Placental epithelial cell (primary cell): ENCODE measurements at places on chromosomes 4 and X. TPM values are rescaled to one million over a fixed set of nuclear protein-coding genes. Genes with fewer than 3 reads are reported as not detected.

HPGD gene
- total RNA-seq, result not detected in 2 replicates

CFP gene
- under 0.01 TPM in 1 of 2 replicates, not detected in the other for total RNA-seq

HMGN5 gene
- 0.33 and 1.6 TPM in 2 replicates for total RNA-seq

AMOT gene
- total RNA-seq, result 221 and 247 TPM in 2 replicates

IGBP1 gene
- total RNA-seq, result 59.4 and 167 TPM in 2 replicates

ATP2B3 gene
- not detected in 2 replicates for total RNA-seq

BEND2 gene
- not detected in 2 replicates for total RNA-seq

POLA1 gene
- total RNA-seq, result 7.2 and 12.6 TPM in 2 replicates

EBP gene
- total RNA-seq, result 87.6 and 210 TPM in 2 replicates

FAM184B gene
- under 0.01 TPM in 1 of 2 replicates, not detected in the other for total RNA-seq

DCHS2 gene
- under 0.01 TPM in 2 replicates for total RNA-seq

FSTL5 gene
- total RNA-seq, result 0.43 and 0.79 TPM in 2 replicates

PDE5A gene
- total RNA-seq, result 8.5 and 11.4 TPM in 2 replicates

HDX gene
- 1.2 and 2.5 TPM in 2 replicates for total RNA-seq

RRH gene
- total RNA-seq, result not detected in 2 replicates

USP17L18 gene
- total RNA-seq, result not detected in 2 replicates

ANKRD37 gene
- 15.7 and 26.5 TPM in 2 replicates for total RNA-seq

TBX22 gene
- total RNA-seq, result not detected in 2 replicates

SLC35A2 gene
- total RNA-seq, result 20.8 and 35.4 TPM in 2 replicates

RAB33A gene
- 0.33 and 1.2 TPM in 2 replicates for total RNA-seq

GPR82 gene
- not detected in 2 replicates for total RNA-seq

NXF2 gene
- total RNA-seq, result not detected in 2 replicates

MGARP gene
- total RNA-seq, result 0.79 and 1.4 TPM in 2 replicates

ADGRG4 gene
- total RNA-seq, result under 0.01 TPM in 1 of 2 replicates, not detected in the other

PLAC8 gene
- total RNA-seq, result 80.9 and 258 TPM in 2 replicates

SYNPO2 gene
- total RNA-seq, result 0.22 and 0.79 TPM in 2 replicates

PPEF1 gene
- total RNA-seq, result not detected in 2 replicates
